RWPE1 (cell line): ENCODE measurements at places on chromosomes 1 and 21.

GRCh38 chr1:23393706-23394105 is 24.1 kb upstream of the ZNF436 start:
- DNase-seq, result no peak

DNA sequence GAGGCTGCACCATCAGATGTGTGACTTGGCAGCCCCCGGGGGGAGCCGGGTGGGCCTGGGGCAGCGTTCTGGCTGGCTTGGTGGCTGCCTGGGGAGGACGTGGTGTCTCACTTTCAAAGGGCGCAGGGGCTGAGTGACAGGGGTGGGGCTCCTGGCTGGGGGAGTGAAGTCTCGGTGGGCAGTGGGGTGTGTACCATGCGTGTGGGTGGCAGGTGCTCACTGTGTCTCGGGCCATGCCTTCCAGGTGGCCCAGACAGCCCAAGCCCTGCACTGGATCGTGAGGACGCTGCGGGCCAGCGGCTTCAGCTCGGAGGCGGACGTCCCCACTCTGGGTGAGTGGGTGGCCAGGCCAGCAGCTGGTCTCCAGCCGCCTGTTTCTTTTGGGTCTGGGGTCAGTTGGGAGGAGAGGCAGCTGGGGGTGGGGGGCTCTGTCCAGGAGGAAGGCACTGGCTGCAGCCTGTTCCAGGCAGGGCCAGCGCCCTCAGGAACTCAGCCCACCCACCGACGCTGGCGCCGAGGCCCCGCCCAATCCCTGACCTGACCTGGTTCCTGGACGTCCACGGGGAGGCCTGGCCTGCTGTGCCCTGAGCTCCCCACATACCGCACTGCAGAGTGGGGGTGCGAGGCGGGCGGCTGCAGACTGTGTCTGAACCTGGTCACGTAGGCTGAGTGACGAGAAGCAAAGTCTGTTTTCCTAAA is 30.6 kb upstream of the LRRC3 start:
- DNase-seq, result no peak

DNA sequence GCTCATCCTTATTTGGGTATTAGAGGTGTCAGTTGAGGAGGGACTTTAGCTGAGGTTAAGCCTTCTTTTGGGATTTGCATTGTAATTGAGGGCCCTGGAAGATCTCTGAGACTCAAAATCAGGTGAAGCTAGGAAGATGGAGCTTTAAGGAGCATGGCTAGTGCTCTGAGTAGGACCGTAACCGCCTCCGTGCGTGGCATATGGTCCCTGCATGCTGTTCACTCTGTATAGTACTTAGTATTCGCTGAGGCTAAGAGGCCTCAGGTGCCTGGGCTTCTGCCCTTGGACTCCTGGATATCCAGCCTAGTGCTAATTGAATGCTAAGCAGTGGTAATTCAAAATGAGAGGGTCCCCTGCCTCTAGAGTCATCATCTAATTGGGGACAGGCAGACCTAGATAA is 22.5 kb downstream of the NSUN4 start:
- DNase-seq, result no peak

GRCh38 chr1:113088972-113089371 is 16.0 kb downstream of the LRIG2 start:
- no peak for DNase-seq

DNA sequence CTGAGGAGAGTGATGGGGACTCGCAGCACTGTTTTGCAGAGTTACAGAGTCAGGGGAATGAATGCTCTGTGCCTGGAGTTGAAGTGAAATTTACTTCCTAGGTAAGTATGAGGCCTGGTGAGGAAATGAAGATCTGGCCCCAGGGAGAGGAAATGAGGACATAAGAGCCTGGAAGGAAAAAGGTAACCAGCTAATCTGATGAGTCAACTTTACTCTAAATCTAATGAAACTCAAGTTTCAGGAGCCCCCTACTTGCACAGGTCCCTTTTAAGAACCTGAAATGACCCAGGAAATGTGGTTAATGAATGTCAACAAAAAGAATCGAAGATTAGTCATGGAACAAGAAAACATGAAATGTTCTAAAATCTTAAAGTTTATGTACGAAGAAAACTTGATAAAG is 599.0 kb downstream of the AGBL4 start:
- DNase-seq, result no peak
